Stimulated activated CD4-positive, alpha-beta T cell treated with anti-CD3 and anti-CD28 coated beads, TNF-alpha, amount 100 ng/mL, for 4 hours (primary cell): ENCODE measurements at places on chromosomes 2 and 18.
A peak's percentile ranks its signal among the peaks of the same experiment; 100 is the strongest.

GRCh38 chr2:224971214-224971613 lies 71.1 kb downstream of the DOCK10 start:
- no peak for DNase-seq

GRCh38 chr18:44852818-44853217 lies 172.1 kb downstream of the SETBP1 start:
- DNase-seq = no peak

GRCh38 chr18:44880170-44880569 lies 199.5 kb downstream of the SETBP1 start:
- no peak for DNase-seq

DNA sequence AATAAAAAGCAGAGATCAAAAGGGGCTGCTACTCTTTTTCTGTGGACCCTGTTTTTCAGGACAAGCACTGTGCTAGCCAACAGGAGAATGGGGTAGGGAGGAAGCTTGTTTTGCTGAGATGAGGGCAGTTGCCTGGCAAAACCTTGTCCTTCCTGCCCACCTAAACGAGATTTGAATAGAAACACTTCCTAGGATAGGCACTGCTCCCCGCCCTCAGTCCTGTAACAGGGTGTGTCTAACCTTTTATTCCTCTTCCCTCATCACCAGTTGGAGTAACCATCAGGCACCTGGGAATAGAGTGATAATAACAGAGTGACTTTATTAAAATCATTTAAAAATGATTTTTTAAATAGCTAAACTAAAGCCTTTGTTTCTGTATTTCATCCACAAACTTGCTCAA lies 368.8 kb downstream of the LNPK start:
- no peak for DNase-seq

- no peak for DNase-seq
Measured at GRCh38 chr2:241227594-241227993, 39.1 kb downstream of the ANO7 start.

DNA sequence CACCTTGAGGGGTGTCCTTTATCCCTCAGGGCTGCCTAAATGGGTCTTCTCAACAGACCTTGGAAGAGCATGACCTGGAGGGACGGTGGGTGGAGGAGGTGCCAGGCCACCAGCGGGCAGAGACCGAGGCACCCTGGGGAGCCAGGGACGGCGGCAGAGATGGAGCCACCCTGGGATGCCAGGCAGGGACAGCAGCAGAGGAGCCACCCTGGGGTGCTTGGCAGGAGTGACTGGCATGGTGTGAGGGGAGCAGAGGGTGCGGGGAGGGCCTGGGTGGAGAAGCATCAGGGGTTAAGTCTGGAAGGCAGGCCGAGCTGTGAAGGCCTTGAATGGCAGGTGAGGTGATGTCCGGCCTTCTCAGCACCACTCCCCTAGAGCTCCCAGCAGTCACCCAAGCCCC lies 56.1 kb downstream of the CIB4 start:
- DNase-seq = no peak

DNA sequence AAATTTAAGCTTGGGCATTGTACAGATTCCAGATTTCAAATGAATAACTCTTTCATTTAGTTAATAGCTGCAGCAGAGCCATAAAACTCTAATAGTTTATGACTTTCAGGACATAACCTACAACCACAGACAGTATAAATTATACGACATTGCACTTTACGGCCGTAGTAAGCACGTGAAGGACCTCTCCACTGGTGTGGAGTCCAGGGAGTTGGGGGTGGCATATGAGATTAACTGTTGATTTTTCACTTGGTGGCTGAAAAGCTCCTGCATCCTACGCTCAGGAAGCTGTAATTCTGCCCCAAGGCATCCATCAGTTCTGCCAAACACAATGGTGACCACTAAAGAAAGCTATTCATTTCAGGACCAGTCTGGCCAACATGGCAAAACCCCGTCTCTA lies 376.2 kb downstream of the SOX11 start:
- no peak for DNase-seq

GRCh38 chr2:11406958-11407381 lies 59.0 kb downstream of the E2F6 start:
- DNase-seq = no peak

- peak; percentile 16 for DNase-seq
Measured at GRCh38 chr2:191625016-191625415, 52.9 kb upstream of the NABP1 start.

GRCh38 chr2:187377340-187377739 lies 70.7 kb downstream of the CALCRL start:
- DNase-seq = no peak

- no peak for DNase-seq
Measured at GRCh38 chr2:210445116-210445707, 31.3 kb downstream of the LANCL1 start.

DNA sequence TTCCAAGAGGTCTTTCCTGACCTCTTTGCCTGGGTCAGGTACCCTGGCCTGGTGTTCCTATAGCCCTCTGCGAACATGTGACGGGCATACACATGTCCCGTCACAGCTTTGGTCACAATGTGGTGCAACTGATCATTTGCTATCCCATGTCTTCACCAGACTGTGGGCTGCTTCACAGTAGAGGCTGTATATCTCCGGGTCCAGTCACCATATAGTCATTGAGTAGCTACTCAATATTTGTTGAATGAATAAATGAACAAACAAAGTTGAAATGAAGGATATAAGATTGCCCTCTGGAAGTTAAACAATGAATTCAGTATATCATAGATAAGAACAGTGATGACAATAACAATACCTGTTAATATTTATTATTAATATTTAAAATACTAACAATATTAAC lies 16.8 kb downstream of the AOX1 start:
- DNase-seq = no peak

GRCh38 chr2:47079515-47080412 lies 75.3 kb downstream of the STPG4 start:
- no peak for DNase-seq

DNA sequence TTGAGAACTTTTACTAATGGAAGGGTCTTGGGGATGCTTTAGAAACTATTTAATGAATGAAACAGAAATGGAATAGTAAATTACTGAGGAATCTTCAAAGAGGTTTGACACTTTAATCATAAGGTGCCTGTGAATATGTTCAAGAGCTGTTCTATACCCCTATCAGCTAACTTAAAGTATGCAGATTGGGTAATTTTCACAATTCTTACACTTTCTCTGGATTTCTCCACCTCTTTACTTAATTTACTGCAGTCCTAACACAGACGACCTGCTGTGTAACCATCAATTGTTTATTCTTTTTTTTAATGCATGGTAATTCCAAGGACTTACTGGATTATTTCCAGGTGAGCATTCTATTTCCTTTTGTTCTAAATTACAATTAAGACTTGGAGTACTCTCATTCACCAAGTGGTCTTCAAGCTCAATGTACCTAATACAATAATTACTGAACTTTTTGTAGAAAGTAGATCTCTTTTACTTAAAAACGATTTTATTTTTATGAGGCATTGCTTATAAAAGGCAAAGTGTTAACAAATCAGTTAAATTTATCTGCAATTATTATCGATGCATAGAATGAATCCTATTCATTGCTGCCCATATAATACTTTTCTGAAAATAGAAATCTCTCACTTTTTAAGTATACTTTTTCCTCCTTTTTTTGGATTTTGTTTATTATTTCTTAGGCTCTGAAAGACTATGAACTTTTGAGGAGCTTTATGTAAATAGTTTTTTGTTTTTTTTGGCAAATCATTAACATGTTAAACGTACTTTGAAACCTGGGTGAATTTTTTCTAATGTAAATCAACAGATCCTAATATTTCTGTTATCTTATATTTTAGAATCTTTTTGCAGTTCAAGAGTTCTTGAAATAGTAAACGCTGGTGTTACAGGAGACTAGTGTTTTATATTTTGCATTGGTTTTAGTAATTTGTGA lies 5.5 kb downstream of the VSNL1 start:
- DNase-seq = no peak

GRCh38 chr2:160200921-160201320 lies 849 bp upstream of the ITGB6 start:
- no peak for DNase-seq

DNA sequence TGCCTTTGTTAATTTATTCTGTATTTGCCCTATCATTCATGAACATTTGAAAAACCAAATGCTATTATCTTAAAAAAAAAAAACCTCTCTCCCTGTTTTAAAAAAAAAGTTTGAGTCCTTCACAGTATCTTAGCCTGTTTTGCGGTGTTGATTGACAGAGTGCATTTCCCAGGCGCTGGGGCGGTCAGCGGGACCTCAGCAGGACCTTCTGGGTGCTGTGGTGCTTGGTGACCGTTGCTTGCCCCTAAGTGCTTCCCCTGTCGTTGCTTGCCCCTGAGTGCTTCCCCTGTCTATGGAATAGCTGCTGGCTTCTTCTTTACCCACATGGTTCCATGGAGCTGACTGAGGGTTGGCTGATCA lies 12.1 kb downstream of the ATP6V1C2 start:
- no peak for DNase-seq

GRCh38 chr2:176156301-176156806 lies 753 bp upstream of the HOXD3 start:
- DNase-seq = no peak

DNA sequence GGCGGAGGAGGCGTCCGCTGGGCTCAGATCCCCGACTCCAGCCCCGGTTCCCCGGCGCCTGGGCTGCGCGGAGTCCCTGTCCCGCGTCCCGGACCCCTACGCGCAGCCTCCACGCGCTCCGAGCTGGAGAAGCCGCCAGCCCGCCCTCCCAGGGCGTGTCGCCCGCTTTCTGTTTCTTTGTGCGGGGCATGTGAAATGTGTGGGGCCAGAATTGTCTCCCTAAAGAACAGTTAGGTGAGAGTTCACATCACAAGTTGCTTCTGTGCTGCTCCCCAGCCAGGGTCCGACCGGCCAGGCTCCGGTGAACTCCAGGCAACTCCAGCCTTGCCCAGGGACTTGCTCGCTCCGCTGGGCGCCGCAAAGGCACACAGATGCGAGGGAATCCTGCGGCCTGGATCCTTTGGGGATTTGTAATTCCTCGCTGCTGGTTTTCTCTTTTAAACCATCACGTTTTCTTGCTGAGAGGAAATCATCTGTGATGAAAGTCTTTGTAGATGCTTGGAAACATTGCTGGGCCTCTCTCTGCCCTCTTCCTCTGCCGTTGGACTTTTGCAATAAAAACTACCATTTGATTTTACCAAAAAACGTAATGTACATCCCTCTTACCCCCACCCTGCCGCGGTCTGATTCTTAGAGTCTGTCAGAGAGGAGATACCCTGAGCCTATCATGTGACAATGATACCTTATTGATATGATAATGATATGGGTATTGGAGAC lies 631 bp downstream of the GYPC start:
- DNase-seq = no peak
